NCI-H748 treated with DMSO at 0.1 percent for 48 hours (cell line): ENCODE measurements at places on chromosomes 1 and 21.

DNA sequence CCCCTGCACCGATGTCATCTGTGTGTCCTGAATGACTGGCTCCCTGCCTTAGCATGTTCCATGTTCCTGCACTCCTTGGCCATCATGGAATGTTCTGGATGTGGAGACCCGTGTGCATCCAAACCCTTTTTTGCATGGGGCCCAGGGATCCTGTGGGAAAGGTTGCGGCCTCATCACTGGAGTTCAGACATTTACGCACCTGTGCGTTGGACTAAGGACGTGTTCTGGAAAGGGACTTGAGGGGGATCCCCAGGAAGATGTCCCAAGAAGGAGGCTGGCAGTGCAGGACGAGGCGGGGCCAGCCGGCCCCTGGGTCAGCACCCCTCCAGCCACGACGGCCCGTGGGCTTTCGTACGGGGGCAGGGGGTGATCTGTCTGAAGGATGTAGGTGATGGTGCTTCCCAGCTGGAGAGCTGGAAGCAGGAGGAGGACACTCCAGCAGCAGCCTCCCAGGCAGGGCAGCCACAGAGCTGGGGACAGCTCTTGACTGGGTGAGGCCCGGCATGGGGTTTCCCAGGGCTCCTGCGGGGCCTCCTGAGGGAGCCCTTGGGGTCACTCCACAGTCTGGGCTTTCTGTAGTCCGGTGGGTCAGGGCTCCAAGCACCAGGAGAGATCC, 67.2 kb downstream of the SCCPDH start:
- DNase-seq, result no peak

DNA sequence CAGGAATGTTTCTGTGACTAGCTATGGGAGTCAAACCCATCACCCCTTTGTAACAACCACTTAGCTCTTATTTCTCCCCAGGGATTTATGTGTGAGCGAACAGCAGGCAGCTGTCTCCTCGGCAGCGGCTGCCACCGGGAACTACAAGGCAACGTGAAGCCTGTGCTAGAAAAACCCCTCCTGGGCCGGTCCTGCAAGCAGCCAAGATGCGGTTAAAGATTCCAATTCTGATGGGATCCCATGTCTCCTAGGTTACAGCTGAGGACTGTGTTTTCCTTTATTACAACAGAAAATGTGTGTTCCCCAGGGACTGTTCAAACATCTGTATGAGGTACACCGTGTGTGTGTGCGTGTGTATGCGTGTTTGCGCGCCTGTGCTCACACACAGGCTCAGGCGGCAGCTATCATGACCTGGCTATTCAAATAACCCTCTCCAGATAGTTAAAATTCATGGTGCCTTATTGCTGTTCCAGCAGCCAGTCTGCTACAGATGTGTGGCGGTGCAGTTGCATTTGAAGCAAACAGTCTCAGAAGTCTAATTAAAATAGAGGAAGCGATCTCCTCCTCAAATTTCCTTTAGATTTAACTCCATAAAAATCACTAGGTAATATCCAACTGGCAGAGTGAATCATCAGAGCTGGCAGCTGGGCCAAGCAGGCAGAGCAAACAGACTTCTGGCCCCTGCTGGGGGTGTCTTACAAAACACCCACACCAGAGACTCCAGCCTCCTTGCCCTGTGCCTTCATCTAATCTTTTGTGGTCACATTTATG, 68.0 kb downstream of the LMX1A start:
- peak; percentile 39 for DNase-seq

- peak; percentile 81 for DNase-seq
Observed at GRCh38 chr1:54488065-54488750, 59.8 kb upstream of the ACOT11 start.

GRCh38 chr1:229623225-229623624, 2.7 kb downstream of the TAF5L start:
- DNase-seq, result no peak

- DNase-seq, result no peak
Observed at GRCh38 chr1:241579434-241579833, 47.3 kb downstream of the KMO start.

GRCh38 chr1:208145167-208145566, 99.0 kb downstream of the PLXNA2 start:
- no peak for DNase-seq

GRCh38 chr21:45598666-45599065, 44.9 kb upstream of the PCBP3 start:
- DNase-seq, result no peak

DNA sequence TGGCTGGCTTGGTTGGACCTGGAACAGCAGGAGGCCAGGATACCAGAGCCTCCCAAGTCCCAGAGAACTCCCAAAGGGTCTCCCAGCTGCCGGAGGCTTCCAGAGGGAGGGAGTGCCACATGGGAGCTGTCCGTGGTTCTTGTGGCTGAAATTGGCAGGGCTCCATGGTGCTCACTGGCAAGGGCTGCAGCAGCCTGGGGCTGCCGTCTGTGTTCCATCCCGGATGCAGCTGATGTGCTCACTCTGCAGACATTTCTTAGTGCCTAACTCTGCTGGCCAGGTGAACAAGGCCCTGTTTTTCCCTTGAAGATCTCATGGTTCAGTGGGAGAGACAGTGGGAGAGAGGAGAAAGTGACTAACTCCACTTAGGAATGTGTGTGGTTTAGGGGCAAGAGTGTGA, 261.1 kb downstream of the CAMTA1 start:
- no peak for DNase-seq

- DNase-seq, result peak; percentile 24
Observed at GRCh38 chr1:86913399-86913895, 479 bp downstream of the SELENOF start.

GRCh38 chr1:2632561-2633361, at the start of gene MMEL1:
Gene MMEL1, minus strand, starts transcription at chr1:2633016. Its CDS starts 3,532 bp downstream, at chr1:2629484.
- no peak for DNase-seq

DNA sequence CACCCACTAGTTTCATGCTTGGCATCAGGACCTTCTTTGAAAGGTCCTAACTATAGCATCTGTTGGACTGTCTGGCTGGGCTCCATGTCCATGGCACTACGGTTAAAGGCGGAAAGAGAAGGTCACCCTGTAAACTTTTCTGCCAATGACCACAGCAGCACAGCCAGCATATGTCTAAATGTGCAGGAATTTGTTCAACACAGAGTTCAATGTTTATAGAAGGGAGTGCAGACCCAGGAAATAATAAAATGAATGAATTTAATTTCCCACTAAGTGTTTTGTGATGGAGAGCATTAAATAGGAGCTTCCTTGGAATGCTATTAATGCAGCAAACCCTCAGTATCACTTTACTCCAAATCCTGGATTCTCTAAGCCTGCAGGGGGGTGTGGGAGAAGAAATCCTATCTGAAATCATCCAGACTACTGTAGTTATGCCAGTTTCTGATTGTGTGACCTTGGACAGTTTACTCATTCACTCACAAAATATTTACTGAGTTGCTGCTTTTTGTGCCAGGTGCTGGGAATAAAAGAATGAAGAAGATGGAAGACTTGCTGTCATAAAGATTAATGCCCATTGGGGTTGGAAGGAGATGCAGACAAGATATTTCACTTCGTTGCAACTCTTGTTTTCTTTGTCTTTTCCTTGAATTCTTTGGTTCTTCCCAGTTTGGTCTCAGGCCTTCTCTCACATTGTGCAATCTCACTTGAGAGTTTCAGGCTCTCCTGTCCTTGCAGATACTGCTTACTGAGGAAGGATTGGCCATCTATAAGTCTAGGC, 195.0 kb downstream of the ROR1 start:
- no peak for DNase-seq

- DNase-seq, result no peak
Observed at GRCh38 chr1:67921725-67922489, 88.6 kb upstream of the GNG12 start.

DNA sequence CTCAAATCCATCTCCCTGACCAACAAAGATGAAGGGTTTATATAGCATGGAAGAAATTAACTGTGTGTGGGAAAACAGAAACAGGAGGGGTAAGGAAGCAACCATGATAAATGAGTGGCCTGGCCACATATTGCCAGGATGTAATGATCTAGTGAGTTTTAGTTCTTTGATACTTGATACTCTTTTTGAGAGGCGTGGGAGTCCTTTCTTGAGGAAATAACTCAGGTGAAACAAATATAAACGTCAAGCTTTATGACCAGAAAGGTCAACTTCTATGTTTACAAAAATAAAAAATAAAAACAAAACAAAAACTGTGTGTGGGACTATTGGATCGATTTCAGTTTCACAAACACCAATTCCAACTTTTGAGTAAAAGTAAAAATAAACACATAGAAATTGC, 860.8 kb upstream of the B3GALT2 start:
- DNase-seq, result no peak

DNA sequence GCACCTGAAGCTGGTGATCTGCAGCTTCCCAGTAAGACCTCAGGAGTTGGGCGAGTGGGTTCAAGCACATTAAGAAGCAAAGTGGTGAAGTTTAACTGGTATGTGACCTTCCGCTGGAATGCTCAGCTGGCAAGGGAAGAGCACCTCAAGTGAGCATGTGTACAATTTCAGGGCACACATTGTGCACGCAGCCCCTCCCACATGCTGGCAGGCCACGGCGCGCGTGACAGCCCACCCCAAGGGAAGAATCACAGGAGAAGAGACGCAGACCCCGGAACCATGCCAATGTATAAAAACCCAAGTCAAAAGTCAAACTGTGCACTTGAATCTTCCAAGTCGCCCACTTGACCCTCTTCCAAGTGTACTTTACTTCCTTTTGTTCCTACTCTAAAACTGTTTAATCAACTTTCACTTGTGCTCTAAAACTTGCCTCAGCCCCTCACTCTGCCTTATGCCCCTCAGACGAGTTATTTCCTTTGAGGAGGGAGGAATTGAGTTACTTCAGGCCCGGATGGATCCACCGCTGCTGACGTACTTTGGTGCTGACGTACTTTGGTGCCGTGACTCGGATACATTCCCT, 20.0 kb downstream of the LRRC3 start:
- no peak for DNase-seq

GRCh38 chr1:32867151-32867550, 3.6 kb downstream of the FNDC5 start:
- DNase-seq, result no peak

GRCh38 chr1:61496501-61496900, 228.4 kb downstream of the TM2D1 start:
- DNase-seq, result no peak

DNA sequence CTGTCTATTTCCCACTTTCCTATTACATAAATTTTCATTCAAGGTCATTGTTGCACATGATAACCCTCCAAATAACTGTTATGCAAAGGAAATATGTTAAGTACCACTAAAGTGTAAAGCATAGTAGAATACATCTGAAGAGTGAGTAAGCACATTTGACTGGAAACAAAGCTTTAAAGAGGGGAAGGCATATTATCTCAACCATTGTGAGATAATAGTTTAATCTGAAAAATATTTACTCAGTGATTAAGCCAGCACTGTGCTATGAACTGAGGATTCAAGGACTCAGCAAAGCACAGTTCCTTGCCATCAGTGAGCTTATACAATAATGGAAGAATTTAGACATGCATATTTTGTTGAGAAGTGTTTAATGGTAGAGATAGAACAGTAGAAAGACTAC, 127.4 kb downstream of the HMCN1 start:
- DNase-seq, result peak; percentile 35

GRCh38 chr1:107871687-107872395, 93.1 kb downstream of the VAV3 start:
- DNase-seq, result no peak

DNA sequence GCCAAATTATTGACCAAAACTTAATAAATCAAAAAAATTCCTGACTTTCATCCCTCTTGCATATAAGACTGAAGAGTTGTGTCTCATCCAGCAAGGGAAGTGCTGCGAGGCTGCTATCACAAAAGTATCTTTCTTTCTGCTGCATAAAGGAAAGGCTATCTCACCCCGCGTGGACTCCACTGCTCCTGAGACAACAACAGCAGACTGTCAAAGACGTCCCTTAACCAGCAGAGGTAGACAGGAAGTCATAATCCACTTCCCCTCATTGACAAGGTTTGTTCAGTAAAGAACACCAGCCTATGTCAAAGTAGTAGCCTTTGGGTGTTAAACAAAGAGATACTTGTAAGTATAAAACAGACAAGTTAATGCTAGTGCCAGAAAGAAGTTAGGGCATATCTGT, 29.4 kb downstream of the VPS26C start:
- no peak for DNase-seq

DNA sequence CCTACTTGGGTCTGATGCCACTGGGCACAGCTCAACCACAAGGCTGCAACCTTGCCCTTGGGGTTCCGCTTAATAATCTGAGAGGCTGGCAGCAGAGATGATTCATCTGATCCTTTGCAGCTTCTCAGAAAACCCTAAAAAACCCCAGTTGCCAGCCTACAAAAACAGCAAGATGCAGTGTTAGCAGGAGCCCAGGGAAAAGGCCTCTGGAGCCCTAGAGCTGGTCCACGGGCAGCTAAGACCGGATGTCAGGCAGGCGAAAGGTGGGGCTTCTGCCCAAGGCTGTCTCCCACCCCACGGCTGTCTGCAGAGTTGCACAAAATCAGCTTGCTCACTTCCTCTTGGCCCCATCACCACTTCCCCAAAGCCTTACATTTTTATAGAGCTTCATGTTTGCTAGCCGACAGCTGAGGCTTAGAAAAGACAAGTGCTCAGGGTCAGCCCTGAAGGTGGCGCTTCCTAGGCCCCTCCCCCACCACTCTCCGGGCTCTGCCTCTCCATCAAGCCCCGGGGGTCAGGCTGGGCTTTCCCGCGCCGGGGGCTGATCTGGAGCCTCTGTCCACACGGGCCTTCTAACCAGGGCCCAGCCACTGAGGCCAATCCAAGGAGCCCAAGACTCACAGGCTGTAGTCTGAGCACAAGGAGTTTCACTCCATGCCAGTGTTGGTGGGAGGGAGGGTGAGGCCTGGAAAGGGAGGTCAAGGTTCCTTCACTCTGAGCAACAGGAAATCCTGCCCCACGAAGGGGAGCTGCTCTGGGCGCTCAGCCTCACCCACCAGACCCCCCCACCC, 4.2 kb upstream of the ADORA3 start:
- DNase-seq, result no peak

- no peak for DNase-seq
Observed at GRCh38 chr1:42753070-42753469, 13.0 kb upstream of the CLDN19 start.

GRCh38 chr1:20430355-20431175, 55.4 kb downstream of the CAMK2N1 start:
- DNase-seq, result peak; percentile 1

GRCh38 chr1:31955917-31956736, 18.0 kb upstream of the PTP4A2 start:
- no peak for DNase-seq
